ENCODE measurements at places on chromosomes 1 and 21. TPM values are rescaled to one million over a fixed set of nuclear protein-coding genes. Genes with fewer than 3 reads are reported as not detected.

The TMCO4 gene
- 6.8 TPM for total RNA-seq

The KIFAP3 gene
- total RNA-seq: 8.2 TPM

The C4BPA gene
- total RNA-seq: not detected

The RSPH1 gene
- 1.6 TPM for total RNA-seq

The BCAR3 gene
- 32.7 TPM for total RNA-seq

The AMPD1 gene
- not detected for total RNA-seq

The DCAF8 gene
- 238 TPM for total RNA-seq

The PODN gene
- total RNA-seq: 2.8 TPM
